ENCODE measurements at places on chromosomes 12 and 14. TPM values are rescaled to one million over a fixed set of nuclear protein-coding genes. Genes with fewer than 3 reads are reported as not detected.

The FGF23 gene
- not detected for polyA plus RNA-seq

The RIPK3 gene
- 3.5 TPM for polyA plus RNA-seq

The SMOC1 gene
- 2.1 TPM for polyA plus RNA-seq

The AEBP2 gene
- polyA plus RNA-seq: 54.6 TPM

The LRP1-AS gene
- polyA plus RNA-seq: 0.69 TPM

The CTSG gene
- polyA plus RNA-seq: 2.9 TPM

The RAP1B gene
- polyA plus RNA-seq: 188 TPM

The TAS2R31 gene
- polyA plus RNA-seq: 2.7 TPM

The FAM90A1 gene
- 3.7 TPM for polyA plus RNA-seq

The HOXC4 gene
- 4.8 TPM for polyA plus RNA-seq

The KRT5 gene
- polyA plus RNA-seq: 0.85 TPM

The NANOG gene
- 0.14 TPM for polyA plus RNA-seq

- no peak for DNase-seq
These were observed 20.9 kb downstream of the FOS start for GRCh38 chr14:75299576-75299975.

- DNase-seq: peak; percentile 78
These were observed 82.0 kb upstream of the HMGA2 start for GRCh38 chr12:65742018-65743010.

- no peak for DNase-seq
These were observed 62.8 kb downstream of the BEGAIN start for GRCh38 chr14:100524233-100524932.

GRCh38 chr12:70178038-70178437, 65.2 kb upstream of the CNOT2 start:
- peak; percentile 7 for DNase-seq

DNA sequence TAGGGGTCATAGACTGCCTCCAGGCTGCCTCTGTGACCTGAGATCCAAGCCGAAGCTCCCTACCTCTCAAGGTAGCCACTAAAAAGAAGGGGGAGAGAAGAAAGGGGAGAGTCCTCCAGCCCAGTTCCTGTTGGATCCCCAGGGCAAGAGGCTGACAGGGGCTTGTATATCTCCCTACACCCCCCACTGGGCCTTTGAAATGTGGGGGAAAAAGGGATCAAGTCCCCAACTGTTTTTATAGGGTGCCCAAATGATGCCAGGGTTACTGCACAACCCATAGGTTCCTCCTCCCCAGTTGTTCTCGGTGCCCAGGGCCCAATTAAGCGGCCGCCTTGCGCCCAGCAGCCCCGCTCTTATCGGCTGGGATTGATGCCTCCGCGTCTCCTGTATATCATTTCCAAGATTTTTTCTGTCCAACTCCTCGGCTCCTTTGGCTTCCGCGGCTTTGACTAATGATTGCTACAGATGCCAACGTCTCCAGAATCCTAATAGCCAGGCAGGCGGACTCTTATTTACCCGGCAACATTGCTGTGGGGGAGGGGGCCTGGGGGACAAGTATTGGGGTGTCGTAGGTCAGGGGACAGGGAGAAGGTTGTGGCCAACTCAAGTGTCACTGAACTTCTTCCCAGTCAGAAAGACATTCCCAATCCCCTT, 7.6 kb upstream of the HOXC4 start:
- no peak for DNase-seq

GRCh38 chr12:108525681-108526080, 10.6 kb downstream of the FICD start:
- no peak for DNase-seq

DNA sequence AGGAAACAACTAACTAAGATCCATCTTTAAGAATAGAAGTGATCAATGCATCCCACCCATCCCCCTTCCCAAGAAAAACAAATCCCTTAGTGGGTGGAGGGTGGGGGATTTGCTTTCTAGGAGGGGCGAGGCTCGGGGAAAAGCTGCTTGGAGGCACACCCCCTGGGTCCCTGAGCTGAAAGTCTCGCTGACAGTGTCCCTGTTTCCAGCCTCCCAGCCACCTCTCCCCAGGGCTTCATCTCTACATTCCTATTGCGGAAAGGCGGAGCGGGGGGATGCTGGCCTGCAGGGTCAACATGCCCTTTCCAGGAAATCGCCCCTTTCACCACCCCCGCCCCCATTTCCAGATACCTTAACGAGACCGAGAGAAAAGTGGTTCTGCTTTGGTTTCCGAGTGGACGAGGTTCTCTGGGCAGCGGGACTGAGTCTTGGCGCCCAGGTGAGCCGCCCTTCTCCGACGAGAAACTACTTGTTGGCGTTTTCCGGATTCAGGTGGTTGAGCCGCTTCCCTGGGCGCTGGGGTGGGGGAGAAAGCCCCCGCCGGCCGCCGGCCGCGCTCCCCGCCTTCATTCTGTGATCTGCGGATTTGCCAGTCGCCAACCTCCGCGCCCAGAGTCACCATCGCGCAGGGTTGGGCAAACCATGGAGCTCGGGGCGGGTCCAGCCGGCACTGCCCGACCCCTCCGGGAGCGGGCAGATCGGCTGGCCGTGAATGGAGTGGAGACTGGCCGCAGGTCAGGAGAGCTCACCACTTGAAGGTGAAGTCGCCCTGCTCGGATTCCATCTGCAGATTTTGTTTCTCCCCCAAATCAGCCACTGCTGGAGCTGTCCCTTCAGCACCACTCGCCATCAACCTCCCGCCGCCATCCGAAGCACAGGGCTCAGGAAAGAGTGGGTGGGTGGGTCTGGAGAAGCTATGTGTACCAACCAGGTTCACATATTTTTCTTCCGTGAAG, 505 bp downstream of the KCNC2 start:
- peak; percentile 68 for DNase-seq

- no peak for DNase-seq
These were observed 217.9 kb downstream of the CRADD start for GRCh38 chr12:93895089-93895445.

DNA sequence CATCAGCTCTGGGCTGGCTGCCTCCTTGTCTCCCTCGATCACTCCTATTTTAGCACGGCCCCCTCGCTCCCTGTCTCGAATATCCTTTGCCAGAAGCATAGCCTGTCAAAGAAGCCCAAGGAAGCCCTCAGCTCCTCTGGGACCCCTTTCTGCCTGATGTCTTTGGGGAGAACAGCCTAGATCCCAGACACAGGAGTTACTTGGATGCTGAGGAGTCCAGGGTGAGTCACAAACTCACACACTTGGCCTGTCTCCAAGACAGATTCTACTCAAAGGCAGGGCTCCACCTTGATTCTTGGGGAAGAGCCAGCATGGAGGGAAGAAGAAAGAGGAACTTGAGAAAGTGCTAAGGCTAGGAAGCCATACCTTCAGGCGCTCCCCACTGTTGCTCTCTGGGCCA, 8.1 kb downstream of the AVIL start:
- DNase-seq: no peak

DNA sequence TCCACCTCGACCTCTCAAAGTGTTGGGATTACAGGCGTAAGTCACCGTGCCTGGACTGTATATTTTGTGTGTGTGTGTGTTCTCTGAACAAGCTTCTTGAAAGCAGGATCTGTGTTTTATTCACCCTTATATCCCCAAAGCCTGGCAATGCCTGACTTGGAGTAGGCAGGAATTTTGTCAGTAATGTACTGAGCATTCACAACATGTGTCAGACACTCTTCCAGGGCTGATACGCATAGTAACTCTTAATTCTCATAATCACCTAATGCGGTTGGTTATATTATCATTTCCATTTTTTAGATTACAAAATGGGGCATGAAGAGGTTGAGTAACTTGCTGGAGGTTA, 50.4 kb upstream of the PLEKHG3 start:
- DNase-seq: no peak

- DNase-seq: no peak
These were observed 46.0 kb downstream of the SCN8A start for GRCh38 chr12:51636986-51637385.

- DNase-seq: no peak
These were observed 40.5 kb downstream of the DLK1 start for GRCh38 chr14:100767003-100767787.

- DNase-seq: no peak
These were observed 399.2 kb downstream of the LRIG3 start for GRCh38 chr12:58521152-58521551.

- DNase-seq: no peak
These were observed 687.5 kb upstream of the TMEM132C start for GRCh38 chr12:127579446-127579845.

Measured in left lung (tissue), 14 donors.